ENCODE measurements at places on chromosomes 3 and 15. TPM values are rescaled to one million over a fixed set of nuclear protein-coding genes. Genes with fewer than 3 reads are reported as not detected.
A peak's percentile ranks its signal among the peaks of the same experiment; 100 is the strongest.

Gene GUCA1C
- not detected for total RNA-seq

Gene PPP1R14D
- not detected for total RNA-seq

Gene HCN4
- total RNA-seq: 0.54 TPM

Gene PAK2
- 116 TPM for total RNA-seq

Gene SPINK8
- not detected for total RNA-seq

Gene PRICKLE2
- total RNA-seq: 5.3 TPM

Gene CFAP92
- 3.7 TPM for total RNA-seq

Gene SATB1
- 28.2 TPM for total RNA-seq

GRCh38 chr3:143963946-143964345 is 7.7 kb upstream of the DIPK2A start:
- H3K4me3 ChIP-seq: no peak overlapping the region
- no peak for DNase-seq
- no peaks in the 10 kb centered on the region for H3K4me1 ChIP-seq
- H3K27me3 ChIP-seq: no peaks in the 10 kb centered on the region

DNA sequence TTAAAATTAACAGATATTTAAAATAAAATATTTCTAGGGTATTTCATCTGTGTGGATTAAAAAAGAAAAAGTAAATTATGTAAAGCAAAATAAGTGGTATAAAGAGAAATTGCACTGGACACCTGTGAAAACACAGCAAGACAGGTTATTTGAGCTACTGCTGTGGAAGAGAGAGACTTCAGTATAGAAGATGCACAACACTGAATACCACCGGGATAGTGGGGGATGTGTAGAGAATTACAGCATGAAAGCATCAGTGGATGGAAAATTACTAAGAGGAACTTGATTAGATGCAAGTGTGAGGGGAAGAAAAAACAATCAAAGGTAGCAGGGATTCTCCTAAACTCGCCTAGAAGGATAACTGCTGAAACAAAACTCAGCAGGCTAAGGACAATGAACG is 1242.5 kb upstream of the GBE1 start:
- H3K4me3 ChIP-seq: no peak overlapping the region
- H3K36me3 ChIP-seq: no peaks in the 10 kb centered on the region
- DNase-seq: no peak
- H3K27ac ChIP-seq: no peak overlapping the region

- no peak overlapping the region for H3K4me3 ChIP-seq
- H3K27me3 ChIP-seq: peaks cover 2% of the 10 kb centered on the region
- H3K4me1 ChIP-seq: peaks cover 2% of the 10 kb centered on the region
Observed at GRCh38 chr3:183809270-183809669, 16.1 kb downstream of the MAP6D1 start.

DNA sequence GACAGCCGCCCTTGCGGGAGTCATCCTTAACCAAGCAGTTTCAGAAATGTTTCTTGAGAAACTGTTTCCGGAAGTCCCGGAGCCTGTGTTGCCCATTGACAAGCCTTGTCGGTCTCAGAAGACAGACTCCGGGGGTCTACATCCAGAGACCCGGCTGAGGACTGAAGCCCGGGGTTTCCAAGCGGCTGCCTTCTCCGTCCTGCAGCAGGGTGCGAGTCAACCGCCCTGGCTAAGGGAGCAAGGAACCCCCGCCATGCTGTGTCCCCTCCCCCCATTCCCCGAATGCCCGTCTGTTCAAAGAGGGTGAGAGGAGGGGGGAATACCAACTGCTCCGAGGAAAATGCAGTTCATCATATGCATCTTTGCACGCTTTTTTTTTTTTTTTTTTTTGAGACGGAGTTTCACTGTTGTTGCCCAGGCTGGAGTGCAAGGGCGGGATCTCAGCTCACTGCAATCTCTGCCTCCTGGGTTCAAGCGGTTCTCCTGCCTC is 61.6 kb downstream of the ATP1B3 start:
- peaks cover 19% of the 10 kb centered on the region for H3K4me1 ChIP-seq
- no peak for DNase-seq
- no peak overlapping the region for H3K27ac ChIP-seq
- no peak overlapping the region for H3K4me3 ChIP-seq

DNA sequence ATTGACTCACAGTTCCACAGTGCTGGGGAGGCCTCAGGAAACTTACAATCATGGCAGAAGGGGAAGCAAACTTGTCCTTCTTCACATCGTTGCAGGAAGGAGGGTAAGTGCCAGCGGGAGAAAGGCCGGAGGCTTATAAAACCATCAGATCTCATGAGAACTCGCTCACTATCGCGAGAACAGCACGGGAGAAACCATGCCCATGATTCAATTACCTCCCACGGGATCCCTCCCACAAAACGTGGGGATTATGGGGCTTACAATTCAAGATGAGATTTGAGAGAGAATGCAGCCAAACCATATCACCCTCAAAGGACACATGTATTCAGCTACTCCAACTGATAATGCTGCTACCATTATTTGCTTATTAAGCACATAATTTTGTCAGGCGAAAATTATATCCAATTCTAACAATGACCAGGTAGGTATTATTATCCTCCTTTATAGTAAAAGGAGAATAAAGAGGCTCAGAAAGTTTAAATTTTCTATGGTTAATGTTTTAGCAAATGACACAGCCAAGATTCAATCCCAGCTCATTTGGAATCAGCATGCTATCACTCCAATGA is 327.2 kb upstream of the CDIN1 start:
- DNase-seq: no peak
- no peaks in the 10 kb centered on the region for H3K36me3 ChIP-seq
- no peak overlapping the region for H3K4me3 ChIP-seq
- H3K4me1 ChIP-seq: no peaks in the 10 kb centered on the region
- H3K27ac ChIP-seq: no peak overlapping the region
- no peaks in the 10 kb centered on the region for H3K27me3 ChIP-seq

GRCh38 chr3:7518456-7518855 is 657.5 kb downstream of the GRM7 start:
- H3K36me3 ChIP-seq: no peaks in the 10 kb centered on the region
- DNase-seq: no peak
- H3K4me3 ChIP-seq: no peak overlapping the region

- H3K4me3 ChIP-seq: no peak overlapping the region
- H3K27ac ChIP-seq: no peak overlapping the region
- H3K36me3 ChIP-seq: peaks cover 21% of the 10 kb centered on the region
Observed at GRCh38 chr3:11548721-11549131, 95.0 kb downstream of the VGLL4 start.

DNA sequence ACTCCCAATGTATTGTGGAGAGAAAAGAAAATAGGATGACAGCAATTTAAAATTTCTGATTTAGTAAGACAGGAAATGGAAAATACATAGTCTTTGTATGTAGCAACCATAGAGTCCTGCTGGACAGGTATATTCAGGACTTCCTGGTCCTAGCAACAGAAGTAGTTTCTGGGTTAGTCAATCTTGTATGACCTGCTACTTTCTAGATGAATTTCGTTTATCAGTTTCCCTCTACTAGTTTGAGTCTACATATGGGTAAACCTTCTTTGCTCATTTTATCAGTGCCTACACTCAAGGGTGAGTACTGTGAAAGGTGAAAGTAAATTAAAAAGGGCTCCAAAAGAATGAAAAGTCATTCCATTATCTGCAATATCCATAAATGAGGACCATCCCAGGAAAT is 309.8 kb downstream of the UNC13C start:
- H3K36me3 ChIP-seq: no peaks in the 10 kb centered on the region
- no peak overlapping the region for H3K27ac ChIP-seq

GRCh38 chr3:69926385-69926784 is 73.1 kb upstream of the SAMMSON start:
- H3K27me3 ChIP-seq: no peaks in the 10 kb centered on the region
- H3K4me1 ChIP-seq: no peaks in the 10 kb centered on the region
- DNase-seq: no peak
- H3K27ac ChIP-seq: no peak overlapping the region

DNA sequence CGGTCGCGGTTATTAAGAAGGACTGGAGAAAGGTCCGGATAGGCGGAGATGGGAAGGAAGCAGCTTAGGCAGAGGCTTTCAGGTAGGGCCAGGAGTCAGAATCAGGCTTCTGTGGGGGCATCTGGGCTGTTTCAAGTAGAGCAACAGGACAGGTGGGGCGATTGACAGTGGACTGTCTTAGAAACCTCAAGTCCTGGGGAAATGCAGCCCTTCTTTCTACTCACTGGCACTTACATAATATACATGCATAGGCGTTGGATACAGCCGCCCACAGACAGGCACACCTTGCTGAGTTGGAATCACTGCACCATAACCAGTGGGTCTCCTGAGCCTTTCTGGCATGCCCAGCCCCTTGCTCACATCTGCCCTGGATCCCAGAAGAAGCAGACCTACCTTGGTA is 730 bp downstream of the MYD88 start:
- peak overlapping the region; percentile 18 for H3K27ac ChIP-seq
- DNase-seq: no peak
- peak overlapping the region; percentile 95 for H3K4me3 ChIP-seq
- H3K36me3 ChIP-seq: peaks cover 20% of the 10 kb centered on the region
- H3K27me3 ChIP-seq: peaks cover 16% of the 10 kb centered on the region

DNA sequence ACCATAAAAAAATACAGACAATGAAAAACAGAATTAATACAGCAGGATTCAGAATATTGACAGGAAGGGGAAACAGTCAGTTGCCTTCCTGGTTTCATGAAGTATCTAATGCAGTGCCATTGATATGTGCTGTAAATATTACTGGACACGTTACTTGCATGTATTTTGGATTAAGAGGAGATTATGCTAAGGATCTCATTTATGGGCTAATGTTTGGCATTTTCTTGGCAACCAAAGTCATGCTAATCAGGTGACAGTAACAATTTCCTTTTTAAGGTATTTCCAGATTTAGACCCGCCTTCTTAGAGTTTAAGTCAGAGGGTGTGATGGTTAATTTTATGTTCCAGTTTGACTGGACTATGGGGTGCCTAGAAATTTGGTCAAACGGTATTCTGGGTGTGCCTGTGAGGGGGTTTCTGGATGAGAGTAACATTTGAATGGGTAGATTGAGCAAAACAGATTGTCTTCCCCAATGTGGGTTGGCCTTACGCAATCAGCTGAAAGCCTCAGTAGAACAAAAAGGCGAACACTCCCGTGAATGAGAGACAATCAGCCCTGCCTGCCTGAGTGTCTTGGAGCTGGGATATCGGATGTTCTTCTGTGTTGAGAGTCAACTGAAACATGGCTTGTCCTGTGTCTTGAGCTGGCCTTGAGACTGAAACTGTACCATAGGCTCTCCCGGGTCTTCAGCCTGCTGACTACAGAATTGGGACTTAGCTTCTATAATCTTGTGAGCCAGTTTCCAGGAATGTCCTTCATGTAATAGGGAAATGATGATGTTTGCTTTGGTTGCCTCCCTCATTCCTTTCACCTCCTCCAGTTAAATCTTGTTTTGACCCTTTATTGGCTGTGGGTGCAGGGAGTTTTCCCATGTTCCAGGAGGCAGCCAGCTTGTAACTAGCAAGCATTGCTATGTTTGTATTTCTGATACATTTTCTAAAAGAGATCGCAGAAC is 10.5 kb downstream of the SQOR start:
- peaks cover 4% of the 10 kb centered on the region for H3K27me3 ChIP-seq
- no peaks in the 10 kb centered on the region for H3K36me3 ChIP-seq
- H3K27ac ChIP-seq: no peak overlapping the region
- H3K4me3 ChIP-seq: no peak overlapping the region

DNA sequence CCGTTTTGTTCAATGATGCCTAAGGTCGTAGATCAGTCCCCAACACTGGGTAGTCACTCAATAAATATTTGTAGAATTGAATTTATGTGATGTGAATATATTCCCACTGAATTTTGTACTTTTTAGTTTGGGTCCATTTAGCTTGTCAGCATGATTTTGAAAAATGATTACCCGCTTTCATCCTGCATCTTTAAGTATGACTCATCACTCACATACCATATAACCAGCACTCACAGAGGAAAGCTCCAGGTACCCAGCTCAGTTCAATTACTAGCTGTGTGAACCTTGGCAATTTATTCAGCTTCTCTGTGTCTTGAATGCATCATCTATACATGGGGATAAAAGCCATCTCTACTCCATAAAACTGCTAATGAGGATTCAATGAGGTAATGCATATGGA is 2.2 kb upstream of the MLF1 start:
- peaks cover 10% of the 10 kb centered on the region for H3K27me3 ChIP-seq
- H3K27ac ChIP-seq: no peak overlapping the region
- DNase-seq: no peak
- peaks cover 4% of the 10 kb centered on the region for H3K36me3 ChIP-seq
- no peak overlapping the region for H3K4me3 ChIP-seq
- H3K4me1 ChIP-seq: peaks cover 31% of the 10 kb centered on the region

GRCh38 chr3:79406175-79406574 is 361.6 kb downstream of the ROBO1 start:
- DNase-seq: no peak
- no peaks in the 10 kb centered on the region for H3K27me3 ChIP-seq
- no peak overlapping the region for H3K4me3 ChIP-seq
- peaks cover 2% of the 10 kb centered on the region for H3K4me1 ChIP-seq

GRCh38 chr3:173770011-173770410 is 372.5 kb downstream of the NLGN1 start:
- DNase-seq: no peak
- no peak overlapping the region for H3K27ac ChIP-seq
- H3K4me1 ChIP-seq: peaks cover 9% of the 10 kb centered on the region
- H3K27me3 ChIP-seq: peaks cover 1% of the 10 kb centered on the region
- H3K4me3 ChIP-seq: no peak overlapping the region

GRCh38 chr3:126350502-126351085 is 6.6 kb downstream of the KLF15 start:
- no peaks in the 10 kb centered on the region for H3K36me3 ChIP-seq
- no peak overlapping the region for H3K4me3 ChIP-seq
- peaks cover 5% of the 10 kb centered on the region for H3K4me1 ChIP-seq
- DNase-seq: no peak

DNA sequence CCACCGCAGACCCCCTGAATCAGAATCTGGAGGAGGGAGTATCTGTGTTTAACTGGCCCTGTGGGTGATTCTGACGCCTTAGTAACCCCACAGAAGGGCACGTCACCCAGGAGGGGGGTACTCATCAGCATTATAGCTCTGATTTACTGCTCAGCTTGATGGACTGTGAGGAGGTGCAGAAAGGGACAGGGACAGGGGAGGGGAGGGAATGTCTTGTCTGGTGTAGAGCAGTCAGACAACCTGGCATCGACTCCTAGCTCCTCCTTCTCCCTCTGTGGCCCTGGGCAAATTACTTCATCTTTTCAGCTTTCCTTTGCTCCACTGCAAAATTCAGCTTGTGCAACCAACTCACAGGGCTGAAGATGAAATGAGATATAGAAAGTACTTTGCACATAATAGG is 42.3 kb upstream of the GLCE start:
- no peaks in the 10 kb centered on the region for H3K4me1 ChIP-seq
- no peak for DNase-seq
- H3K27ac ChIP-seq: no peak overlapping the region
- H3K36me3 ChIP-seq: no peaks in the 10 kb centered on the region
- peaks cover 2% of the 10 kb centered on the region for H3K27me3 ChIP-seq
- no peak overlapping the region for H3K4me3 ChIP-seq

- H3K27ac ChIP-seq: peak within 1 kb of the TSS; percentile 33
- H3K27me3 ChIP-seq: peaks cover 6% of the 10 kb centered on the region
- H3K4me3 ChIP-seq: peak within 1 kb of the TSS; percentile 89
- peak; percentile 7 for DNase-seq
- peaks cover 10% of the 10 kb centered on the region for H3K4me1 ChIP-seq
Observed at GRCh38 chr3:73624821-73625665, at the start of gene PDZRN3. Gene PDZRN3 (minus strand): TSS chr3:73624941.
